Astrocyte of the spinal cord (primary cell): ENCODE measurements at places on chromosomes 5 and 9.

DNA sequence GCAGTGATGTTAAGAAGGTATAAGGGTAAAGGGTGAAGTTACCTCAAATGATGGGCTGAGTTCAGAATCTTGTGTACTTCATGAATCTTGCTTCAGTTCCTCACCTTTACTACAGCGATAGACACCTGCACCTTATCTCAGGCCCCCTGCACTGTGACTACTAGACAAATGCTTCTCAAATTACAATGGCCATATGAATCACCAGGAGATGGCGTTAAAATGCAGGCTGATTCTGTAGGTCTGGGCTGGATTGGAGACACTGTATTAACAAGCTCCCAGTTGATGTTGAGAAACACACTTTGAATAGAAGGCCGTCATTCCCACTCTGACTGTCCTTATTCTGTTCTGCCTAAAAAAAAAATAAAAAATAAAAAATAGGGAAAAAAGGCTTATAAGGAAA lies 29.8 kb downstream of the TARS1 start:
- peak; percentile 72 for DNase-seq

DNA sequence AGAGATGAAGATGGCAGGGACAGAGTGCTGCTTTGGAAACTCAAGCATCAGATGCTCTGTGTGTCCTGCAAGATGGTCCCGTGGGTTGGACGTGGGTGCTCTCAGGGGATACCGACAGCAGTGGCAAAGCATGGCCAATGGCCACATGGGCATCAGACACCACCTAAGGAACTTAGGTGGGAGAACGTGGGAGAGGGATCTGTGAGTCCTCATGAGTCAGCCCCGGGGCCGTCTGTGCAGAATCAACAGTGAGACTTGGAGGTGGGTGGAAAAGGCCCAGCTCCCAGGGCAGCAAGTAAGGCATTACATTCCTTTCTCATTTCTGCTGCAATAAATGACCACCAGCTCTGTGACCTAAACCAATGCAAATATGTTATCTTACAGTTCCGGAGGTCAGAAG lies 77.0 kb downstream of the RAD23B start:
- no peak for DNase-seq

- DNase-seq: peak; percentile 12
These were observed 67.0 kb upstream of the SPOCK1 start for GRCh38 chr5:137566118-137566541.

GRCh38 chr9:97808415-97808814 lies 44.6 kb upstream of the FOXE1 start:
- DNase-seq: no peak

DNA sequence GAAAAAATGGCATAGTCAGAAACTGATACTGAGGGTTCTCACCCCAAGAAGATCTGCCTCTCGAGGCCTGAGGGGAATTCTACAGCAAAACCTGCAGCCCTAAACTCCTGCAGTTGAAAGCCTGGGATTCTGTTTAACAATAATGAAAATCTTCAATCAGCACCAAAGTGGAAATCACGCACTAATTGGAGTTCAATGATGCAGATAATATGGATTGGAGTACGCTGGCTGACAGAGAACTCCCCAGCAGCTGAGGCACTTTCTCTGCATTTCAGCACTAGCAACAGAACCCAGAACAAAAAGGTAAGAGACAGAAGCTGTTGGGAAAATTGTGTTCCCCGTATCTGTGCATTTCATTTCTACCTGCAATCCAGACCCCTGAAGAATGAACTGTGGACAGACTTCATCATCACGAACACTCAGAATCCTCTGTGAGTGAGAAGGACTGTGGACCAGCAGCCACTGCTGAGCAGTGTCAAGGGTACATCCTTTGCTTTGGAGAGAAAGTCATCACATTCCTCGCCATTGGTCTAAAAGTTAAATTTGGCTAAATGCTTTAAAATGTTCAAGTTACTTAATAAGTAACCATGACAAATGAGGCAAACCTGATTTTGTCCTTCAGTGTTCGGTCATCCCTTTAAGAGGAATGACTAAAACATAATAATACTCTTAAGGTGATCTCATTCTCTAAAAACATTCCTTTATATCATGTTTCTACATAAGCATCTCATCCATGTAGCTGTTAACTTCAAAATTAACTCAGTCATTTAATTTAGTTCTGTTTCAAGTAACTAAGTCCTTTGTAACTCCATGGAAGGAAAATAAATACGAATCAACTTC lies 126.1 kb downstream of the GAS1 start:
- peak; percentile 23 for DNase-seq

DNA sequence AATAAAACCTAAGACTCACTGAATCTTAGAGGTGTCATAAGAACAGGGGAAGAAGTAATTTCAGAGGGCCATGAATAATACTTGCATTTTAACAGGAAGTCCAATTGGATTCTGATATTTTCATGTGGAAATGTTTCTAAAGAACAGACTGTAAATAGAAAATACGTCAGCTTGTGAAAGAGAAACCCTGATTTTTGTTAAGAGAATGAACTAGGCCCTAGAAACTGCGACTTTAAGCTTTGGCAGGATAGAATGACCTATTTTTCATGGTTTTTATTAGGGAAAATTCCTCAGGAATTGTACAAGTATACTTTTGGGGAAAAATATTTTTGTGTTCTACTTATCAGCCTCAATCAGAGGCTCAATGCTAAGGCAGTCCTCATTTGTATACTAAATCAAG lies 215.5 kb upstream of the ACTBL2 start:
- DNase-seq: no peak

DNA sequence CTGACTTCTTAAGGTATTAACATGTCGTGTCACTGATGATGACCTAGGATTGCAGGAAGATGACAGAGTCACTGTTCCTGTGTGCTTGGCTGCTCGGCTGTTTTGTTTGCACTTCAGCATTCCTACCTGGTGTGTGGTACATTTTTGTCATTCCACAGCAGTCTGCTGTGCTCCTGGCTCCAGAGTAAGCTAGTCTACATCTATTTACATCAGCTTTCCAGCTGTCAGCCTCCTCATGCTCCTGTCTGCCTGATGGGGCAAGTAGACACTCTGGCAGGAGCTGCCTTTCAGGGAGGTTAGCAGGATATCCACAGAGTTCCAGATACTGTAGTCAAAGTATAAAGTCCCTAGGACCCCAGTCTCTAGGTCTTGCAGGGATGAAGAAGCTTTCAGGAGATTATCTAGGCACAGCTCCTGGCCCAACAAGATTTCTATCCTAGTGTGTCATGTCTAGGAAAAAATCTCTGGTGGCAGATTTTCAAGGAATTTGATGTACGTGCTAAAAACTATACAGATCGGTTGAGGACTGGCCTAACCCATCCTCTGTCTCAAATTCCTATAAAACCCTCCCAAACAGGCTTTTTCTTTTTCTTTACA lies 28.4 kb downstream of the RUSC2 start:
- DNase-seq: peak; percentile 88

DNA sequence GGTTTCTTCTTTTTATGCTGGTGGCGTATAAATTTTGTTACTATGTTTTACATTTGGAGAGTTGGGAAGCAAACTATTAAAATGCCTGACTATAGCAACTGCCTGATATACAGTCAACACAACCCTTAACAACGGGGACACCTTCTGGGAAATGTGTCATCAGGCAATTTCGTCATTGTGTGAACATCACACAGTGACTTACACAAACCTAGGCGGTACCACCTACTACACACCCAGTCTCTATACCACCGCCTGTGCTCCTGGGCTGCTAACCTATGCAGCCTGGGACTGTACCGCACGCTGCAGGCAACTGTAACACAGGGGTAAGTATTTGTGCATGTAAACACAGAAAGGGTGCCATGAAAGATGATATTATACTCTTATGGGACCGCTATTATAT lies 1.3 kb upstream of the CDHR2 start:
- no peak for DNase-seq

DNA sequence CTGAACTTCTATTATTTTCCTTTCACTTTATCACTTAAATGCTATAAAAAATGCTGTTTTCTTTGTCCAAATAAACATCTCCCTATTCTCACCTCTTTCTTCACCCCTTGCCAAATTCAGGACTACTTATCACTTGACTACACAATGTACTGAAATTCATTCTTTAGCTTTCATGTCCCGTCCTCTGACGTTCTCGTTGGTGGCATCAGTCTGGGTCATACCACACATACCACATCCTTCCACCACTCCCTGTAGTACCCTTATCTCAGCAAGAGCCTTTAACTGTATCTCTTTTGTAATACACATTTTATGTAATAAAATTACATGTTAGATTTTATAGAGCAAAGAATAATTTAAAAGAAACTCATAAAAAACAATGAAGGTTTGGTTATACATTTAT lies 231.1 kb upstream of the PAPPA start:
- no peak for DNase-seq

- DNase-seq: no peak
These were observed 44.8 kb downstream of the LIX1 start for GRCh38 chr5:97097326-97098230.

- DNase-seq: no peak
These were observed 23.4 kb upstream of the RFX3 start for GRCh38 chr9:3549225-3549624.

DNA sequence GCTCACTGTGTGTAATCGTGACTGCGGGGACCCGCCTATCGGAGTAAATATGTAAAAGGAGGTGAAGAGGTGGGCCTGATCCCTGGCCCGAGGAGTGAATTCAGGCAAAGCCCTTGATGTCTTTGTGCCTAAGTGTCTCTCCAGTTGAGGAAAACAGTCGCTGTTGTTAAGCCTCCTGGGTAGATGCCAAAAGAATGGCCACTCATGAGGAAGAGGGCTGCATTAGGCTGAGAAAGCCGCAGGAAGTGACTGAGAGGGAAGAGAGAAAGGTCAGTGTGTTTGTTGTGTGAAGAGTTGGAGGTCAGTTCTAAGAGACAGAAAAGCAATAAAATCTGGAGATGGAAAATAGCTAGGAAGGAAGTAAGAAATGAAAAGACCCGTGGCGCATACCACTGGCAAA lies 35.8 kb upstream of the PIP5K1B start:
- DNase-seq: no peak

- DNase-seq: peak; percentile 40
These were observed 560.8 kb downstream of the BNC2 start for GRCh38 chr9:16309469-16310271.

DNA sequence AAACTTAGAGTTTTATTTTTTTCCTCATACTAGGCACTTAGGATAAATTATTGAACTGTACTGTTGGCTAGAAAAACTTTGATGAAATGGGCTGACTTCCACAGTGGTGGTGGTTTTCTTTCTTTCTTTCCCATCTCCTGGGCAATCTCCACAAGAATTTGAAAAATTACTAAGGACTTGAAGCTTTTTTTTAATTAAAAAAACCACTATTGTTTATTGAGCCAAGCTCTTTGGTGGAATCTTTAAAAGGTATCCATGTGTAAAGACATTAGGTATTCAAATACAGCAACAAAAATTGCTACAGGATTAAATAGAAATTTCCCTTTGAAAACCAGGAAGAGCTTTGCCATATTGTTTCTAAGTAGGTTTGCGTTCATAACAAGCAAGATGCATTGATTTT lies 14.1 kb downstream of the MARCHF6 start:
- peak; percentile 50 for DNase-seq

GRCh38 chr9:7802666-7803065 lies 3.1 kb upstream of the DMAC1 start:
- DNase-seq: no peak

- DNase-seq: no peak
These were observed 70.4 kb downstream of the GADD45G start for GRCh38 chr9:89675058-89675742.

- no peak for DNase-seq
These were observed 9.1 kb downstream of the EGFL7 start for GRCh38 chr9:136671646-136672430.

- no peak for DNase-seq
These were observed 74.5 kb upstream of the WWC1 start for GRCh38 chr5:168216989-168217388.

GRCh38 chr5:1934056-1934394 lies 51.3 kb upstream of the IRX4 start:
- no peak for DNase-seq

- no peak for DNase-seq
These were observed 25.9 kb upstream of the PPP1R2B start for GRCh38 chr5:156824241-156824640.

DNA sequence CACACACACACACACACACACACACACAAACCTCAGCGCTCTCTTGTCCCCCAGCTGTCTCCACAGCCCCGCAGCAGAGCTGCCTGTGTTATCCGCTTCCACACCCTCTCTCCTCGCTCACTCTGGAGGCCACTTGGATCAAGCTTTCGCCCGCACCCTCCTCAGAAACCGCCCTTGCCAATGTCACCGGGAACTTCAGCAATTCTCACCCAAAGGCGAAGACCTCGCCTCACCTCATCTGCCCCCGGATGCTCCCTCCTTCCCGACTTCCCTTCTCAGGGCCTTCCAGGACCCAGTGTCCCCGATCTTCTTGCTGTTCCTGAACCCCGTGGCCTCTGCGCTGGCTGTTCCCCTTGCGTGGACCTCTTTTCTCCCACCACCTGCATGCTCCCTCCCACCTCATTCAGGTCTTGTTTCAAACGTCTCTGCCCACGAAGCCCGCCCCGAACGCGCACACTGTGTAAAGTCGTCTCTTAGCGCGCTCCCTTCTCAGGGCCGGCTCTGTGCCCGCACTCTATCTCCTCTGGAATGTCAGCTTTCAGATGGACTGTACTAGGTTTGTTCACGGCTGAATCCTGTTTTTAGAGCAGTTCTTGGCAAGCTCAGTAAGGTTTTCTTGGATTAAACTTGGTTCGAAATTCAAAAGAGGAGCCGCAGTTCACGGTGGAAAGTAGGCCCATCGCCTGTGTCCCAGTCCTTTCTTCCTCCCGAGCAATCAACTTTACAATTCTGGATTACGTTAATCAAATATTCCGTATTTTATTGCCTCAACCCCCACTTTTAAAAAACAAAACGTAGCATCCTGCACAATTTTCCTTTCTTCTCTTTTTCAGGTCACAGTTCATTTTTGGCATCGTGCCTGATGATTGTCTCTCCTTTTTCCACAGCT lies 1.0 kb upstream of the TRIM7 start:
- DNase-seq: no peak

DNA sequence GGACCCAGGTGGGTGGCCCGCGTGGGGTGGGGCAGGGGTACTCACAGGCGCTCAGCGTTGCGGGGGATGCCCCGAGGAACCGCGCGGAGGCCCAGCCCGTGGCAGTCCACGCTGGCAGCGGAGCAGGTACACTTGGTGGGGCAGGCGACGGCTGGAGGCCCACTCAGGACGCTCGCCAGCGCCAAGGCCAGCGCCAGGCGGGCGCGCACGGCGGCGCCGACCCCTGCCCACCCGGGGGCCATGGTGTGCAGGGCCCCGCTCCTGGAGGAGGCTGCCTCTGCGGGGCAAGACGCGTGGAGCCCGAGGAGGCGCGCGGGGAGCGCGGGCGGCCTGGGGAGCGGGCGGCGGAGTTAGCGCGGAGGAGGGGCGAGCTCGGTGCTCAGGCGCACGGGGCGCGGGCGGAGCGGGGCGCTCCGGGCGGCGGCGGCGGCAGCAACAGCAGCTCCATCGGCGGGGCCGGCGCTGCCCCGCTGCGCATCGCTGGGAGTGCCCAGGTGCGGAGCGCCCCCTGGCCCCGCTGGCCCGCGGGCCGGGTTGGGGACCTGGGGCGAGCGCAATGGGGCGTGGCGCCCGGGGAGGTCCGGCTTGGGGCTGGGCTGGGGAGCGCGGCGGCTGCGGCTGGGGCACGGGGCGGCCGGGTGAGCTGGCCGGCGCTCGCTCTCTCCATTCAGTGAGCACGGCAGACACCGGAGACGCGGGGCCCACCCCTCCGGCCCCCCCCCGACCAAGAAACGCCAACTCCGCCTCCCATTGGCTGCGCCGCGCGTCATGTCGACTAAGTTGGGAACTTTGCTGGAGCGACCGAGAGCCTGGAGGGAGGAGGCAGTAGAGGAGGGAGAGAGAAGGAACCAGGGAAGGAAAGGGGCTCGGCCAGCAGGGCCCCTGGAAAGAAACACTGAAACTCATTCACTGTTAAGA lies at the start of gene SLIT3:
Gene SLIT3 (minus strand): TSS at position 672 of the 918 bp plus-strand sequence. CDS start 430 bp downstream, at position 242.
- peak; percentile 88 for DNase-seq
